ENCODE measurements at places on chromosomes 6 and 20.
A peak's percentile ranks its signal among the peaks of the same experiment; 100 is the strongest.

DNA sequence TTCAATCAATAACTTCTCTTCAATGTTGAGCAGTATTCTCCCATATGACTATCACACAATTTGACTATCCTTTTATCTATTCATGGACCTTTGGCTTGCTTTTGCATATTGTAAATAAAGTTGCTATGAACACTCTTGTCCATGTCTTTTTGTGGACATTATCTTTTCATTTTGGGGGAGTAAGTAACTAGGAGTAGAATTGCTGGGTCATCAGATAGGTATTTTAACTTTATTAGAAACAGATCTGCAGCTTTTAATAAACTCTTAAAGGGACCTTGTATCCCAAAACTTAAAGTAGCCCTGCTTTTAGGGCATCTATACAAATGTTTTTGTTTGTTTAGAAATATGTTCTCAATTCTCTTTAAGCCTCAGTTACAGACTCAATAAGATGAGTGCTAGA is 614.2 kb upstream of the CITED2 start:
- DNase-seq = no peak

GRCh38 chr6:38103921-38104320 is 284.4 kb downstream of the ZFAND3 start:
- DNase-seq = no peak

DNA sequence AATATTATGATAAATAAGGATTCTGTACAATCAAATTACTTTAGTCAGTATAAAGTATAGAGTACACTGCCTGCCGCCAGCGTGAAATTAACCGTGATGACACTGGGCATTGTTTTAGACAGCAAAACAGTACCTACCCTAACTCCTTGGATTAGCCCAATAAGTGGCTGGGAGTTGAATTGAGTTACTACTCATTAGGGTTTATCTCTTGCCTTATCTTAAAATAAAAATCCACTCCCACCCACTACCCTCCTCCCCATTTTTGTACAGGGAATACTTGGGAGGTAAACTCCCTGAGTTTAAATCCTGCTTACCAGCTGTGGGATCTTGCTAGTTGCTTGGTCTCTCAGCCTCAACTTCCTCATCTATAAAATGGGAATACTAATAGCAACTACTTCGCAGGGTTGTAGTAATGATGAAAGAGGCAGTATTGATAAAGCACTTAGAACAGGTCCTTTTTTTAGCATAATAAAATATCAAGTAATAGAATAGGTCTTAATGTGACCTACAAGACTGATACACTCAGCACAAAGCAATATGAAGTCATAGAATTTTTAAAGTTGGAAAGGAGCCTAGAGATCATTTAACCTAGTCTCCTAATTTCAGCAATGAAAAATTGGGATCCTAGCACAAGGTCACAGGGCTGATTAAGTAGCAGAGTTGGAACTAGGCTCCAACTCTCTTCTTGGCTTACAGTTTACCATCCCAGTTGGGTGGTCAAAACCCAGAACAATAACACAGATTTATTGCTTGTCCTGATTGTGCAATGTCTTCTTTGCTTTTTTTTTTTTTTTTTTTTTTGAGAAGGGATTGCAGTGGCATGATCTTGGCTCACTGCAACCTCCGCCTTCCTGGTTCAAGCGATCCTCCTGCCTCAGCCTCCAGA is 23.8 kb downstream of the PHACTR2 start:
- DNase-seq = no peak

- DNase-seq = no peak
Measured at GRCh38 chr6:4929097-4929718, 74.6 kb downstream of the RPP40 start.

DNA sequence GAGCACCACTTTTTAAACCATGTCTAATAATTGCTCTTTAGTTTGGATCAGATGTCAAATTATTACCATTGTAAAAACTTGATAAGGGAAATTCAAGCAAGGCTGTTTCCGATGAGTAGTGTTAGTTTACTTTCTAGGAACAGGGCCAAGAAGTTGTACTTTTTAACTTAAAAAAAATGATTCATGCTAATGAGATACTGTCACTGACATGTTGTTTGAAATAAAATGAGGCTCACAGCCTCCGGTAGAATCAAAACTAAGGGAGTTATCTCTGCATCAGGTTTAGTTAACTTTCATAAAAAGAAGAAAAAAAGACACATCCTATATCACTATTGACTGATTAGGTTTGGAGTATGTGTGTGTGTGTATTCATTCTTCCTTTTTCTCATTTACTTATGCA is 55.2 kb upstream of the SUPT3H start:
- no peak for DNase-seq

DNA sequence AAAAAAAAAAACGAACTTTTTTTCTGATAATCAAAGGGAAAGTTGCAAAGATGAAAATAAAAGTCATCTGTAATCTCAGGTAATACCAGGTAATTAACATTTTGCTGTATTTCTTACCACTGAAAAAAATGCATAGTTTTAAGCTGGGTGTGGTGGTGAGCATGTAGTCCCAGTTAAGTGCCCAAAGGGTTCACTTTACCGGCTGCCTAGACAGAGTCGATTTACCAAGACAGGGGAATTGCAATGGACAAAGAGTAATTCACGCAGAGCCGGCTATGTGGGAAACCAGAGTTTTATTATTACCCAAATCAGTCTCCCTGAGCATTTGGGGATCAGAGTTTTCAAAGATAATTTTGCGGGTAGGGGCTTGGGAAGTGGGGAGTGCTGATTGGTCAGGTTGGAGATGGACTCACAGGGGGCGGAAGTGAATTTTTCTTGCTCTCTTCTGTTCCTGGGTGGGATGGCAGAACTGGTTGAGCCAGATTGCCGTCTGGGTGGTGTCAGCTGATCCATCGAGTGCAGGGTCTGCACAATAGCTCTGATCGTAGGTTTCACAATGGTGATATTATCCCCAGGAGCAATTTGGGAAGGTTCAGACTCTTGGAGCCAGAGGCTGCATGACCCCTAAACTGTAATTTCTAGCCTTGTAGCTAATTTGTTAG is 51.9 kb downstream of the RPF2 start:
- DNase-seq = no peak

DNA sequence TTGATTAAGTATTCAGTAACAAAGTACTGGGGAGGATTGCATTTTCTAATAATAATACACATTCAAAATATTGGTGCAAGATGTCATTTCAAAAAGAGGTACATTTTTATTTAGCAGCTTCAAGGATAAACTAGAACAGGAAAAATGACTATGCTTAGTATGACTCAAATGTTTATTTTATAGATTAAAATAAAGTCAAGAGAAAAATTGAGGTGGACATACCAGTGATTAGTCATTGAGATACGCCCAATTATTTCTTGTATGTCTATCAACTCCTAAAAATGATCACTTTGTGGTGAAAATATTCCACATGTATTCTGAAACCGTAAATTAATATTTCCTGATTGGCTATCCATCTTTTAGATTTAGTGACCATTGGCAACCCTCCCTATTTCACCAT is 96.7 kb downstream of the PHF3 start:
- no peak for DNase-seq

- DNase-seq = no peak
Measured at GRCh38 chr6:80690551-80691131, 584.2 kb downstream of the BCKDHB start.

DNA sequence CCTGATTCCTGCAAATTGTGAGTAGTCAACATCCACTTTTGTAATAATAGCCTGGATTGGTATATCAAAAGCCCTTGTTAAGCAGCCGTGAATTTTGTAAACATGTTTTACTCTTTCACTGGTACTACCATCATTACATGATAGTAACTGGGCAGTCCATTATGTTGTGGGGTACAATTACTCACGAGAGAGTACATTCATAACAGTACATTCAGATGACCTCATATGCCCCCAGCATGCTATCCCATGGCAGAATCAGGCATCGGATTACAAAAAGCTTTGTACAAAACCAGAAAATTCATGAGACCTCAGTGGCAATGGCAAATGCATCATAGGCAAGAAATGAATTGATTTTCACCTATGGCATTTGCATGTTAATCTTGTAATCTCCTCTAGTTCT is 166.2 kb downstream of the EPM2A start:
- DNase-seq = no peak

DNA sequence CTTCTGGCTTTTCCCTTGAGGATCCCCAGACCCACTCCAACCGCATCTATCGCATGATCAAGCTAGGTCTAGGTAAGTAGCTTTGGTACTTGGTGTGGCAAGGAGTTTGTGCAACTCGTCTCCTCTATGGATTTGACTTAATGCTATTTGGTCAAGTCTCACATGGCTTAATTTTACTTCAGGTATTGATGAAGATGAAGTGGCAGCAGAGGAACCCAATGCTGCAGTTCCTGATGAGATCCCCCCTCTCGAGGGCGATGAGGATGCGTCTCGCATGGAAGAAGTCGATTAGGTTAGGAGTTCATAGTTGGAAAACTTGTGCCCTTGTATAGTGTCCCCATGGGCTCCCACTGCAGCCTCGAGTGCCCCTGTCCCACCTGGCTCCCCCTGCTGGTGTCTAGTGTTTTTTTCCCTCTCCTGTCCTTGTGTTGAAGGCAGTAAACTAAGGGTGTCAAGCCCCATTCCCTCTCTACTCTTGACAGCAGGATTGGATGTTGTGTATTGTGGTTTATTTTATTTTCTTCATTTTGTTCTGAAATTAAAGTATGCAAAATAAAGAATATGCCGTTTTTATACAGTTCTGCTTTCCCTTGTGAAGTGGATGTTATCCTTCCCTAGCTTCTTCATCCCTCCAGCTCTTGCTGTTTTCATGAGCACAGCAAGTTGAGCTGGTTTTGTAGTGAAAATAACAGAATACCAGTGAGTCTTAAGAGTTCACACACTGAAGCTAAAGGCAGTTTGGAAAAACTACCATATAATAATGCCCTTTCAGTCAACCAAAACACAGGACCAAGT is 3.8 kb downstream of the SLC35B2 start:
- DNase-seq = peak; percentile 80

- no peak for DNase-seq
Measured at GRCh38 chr6:122772724-122773415, 6.6 kb upstream of the FABP7 start.

DNA sequence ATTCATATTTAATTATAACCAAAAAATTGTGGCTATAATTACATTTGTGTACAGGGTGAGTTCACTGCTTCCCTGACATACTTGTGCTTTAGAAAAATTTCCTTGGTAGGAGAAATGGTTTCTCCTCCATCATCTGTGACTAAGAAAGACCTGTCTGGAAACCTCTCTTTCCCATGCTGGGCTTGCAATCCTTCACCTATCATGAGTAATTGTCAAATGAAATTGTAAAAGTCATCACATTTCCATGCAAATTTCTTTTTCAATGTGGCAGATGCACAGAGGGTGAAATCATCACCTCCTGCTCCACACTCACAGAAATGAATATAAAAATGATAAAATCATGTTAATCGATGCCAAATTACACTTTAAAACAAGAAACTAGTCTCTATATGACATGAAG is 1.5 kb upstream of the SIRPB1 start:
- no peak for DNase-seq

DNA sequence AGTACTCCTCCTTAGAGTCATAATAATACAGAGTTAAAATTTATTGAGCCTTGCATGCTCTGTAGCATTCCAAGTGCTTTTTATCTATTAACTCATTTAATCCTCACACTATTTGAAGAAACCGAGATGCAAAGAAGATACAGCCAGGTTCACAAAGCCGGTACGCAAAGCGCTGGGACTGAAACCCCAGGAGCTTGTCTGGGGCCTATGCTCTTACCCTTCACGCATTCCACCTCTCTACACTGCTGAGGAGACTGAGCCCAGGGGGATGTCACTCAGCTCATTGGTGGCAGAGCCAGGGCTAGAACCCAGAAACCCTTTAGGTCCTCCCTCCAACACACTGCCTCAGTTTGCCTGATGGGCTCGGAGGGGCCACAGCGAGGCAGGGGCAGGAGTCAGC is 19.7 kb upstream of the MRPS18A start:
- no peak for DNase-seq

DNA sequence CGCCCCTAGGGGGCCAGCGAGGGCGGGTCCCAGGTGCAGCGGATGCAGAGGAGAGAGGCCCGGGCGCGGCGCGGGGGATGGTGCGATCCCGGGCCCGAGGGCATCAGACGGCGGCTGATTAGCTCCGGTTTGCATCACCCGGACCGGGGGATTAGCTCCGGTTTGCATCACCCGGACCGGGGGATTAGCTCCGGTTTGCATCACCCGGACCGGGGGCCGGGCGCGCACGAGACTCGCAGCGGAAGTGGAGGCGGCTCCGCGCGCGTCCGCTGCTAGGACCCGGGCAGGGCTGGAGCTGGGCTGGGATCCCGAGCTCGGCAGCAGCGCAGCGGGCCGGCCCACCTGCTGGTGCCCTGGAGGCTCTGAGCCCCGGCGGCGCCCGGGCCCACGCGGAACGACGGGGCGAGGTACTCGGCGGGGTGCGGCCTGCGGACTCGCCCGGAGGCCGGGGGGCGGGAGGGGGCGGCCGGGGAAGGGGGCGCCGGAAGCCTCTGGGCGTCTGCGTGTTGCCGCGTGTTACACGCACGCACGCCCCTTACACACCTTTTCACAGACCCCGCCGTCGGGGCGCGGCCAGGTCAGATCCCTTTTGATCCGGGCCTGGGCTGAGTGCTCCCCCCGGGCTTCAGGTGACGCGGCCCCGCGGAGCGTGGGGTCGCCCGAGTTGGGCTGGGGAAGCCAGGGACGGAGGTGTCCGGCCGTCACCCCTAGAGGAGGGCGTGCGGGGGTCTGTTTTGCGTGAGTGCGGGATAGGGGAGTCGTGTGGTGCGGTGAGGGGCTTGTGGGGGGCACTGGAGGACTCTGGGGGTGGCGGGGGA is 412 bp downstream of the TRIB3 start:
- peak; percentile 77 for DNase-seq

DNA sequence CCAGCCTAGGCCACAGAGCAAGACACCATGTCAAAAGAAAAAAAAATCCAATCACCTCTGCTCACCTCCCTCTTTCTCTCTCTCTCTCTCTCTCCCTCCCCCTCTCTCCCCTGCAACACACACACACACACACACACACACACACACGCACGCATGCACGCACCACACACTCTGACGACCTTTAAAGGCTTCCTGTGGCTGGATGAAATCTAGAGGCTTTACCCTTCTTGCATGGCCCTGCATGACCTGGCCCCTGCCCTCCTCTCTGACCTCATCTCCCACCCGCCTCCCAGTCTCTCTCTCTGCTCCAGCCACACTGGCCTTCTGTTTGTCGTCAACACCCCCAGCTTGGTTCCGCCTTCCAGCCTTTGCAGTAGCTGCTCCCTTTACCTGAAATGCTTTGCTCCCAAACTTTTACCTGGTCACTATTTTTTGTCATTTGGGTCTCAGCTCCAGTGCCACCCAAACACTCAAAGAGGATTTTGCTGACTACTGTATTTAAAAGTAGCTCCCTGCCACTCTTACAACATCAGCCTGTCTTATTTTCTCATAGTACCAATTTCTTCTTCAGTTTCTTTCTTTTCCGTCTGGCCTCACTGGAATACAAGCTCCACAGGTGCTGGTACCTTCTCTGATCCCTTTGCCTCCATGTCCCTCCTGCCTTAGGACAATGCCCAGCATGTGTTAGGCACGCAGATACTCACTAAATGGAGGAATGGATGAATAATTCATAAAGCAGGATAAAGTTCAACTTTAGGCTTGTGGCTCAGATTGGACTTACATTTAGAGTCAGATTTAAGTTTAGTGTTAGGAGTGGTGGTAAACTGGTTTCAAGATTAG is 4.3 kb upstream of the LTA start:
- DNase-seq = no peak
